ENCODE measurements at places on chromosomes 6 and 20.
A peak's percentile ranks its signal among the peaks of the same experiment; 100 is the strongest.

DNA sequence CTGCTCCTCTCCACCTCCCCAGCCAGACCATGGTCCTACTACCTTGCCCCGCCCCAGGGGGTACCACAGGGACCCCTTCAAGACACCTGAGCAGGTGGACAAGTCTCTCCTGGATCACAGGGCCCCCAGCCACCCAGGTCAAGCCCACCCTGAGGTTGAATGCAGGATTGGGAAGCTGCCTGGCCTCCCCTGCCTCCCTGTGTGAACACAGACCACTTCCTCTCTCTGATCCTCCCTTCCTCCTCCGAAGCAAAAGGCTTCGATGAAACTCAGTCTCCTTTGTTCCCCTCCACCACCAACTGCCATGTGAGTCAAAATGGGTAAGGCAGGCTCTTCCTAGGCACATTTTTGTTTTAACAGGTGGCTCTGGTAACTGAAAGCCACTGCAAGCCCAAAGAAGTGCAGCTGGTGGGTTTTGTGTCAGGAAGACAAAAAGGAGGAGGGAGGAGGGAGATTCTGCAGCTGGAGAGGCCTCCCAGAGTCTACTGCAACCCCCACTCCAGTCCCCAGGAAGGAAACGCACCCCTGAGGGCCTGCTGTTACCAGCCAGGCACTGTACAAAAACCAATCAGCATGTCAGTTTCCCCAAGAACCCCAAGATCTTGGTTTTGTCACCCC lies 5.4 kb downstream of the ADA start:
- DNase-seq: no peak

GRCh38 chr20:17863577-17864292 lies 104.9 kb downstream of the SNX5 start:
- DNase-seq: no peak

DNA sequence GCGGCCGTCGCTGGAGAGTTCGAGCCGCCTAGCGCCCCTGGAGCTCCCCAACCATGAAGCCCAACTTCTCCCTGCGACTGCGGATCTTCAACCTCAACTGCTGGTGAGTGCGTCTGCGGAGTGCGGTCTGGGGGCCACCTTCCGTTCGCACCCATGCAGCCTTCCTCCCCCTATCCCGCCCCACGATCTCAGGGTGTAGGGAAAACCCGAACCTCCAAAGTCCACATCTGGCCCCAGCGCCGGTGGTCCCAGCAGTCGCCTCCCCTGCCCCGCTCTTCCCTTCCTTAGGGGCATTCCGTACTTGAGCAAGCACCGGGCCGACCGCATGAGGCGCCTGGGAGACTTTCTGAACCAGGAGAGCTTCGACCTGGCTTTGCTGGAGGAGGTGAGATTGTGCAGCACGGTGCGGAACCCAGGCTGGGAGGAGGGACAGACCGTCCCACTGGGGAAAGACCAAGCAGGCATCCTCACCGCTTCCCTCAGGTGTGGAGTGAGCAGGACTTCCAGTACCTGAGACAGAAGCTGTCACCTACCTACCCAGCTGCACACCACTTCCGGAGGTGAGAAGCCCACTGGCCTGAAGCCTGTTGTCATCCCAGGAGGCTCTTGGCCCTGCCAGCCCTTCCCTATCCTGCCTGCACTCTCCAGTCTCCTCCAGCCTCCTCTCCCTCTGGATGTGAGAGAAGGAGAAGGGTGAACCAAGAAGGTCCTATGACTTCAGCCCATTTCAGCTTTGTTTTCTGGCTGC lies 719 bp downstream of the SMPD2 start:
- peak; percentile 31 for DNase-seq

GRCh38 chr20:9149796-9150195 lies 80.9 kb downstream of the PLCB4 start:
- DNase-seq: no peak

DNA sequence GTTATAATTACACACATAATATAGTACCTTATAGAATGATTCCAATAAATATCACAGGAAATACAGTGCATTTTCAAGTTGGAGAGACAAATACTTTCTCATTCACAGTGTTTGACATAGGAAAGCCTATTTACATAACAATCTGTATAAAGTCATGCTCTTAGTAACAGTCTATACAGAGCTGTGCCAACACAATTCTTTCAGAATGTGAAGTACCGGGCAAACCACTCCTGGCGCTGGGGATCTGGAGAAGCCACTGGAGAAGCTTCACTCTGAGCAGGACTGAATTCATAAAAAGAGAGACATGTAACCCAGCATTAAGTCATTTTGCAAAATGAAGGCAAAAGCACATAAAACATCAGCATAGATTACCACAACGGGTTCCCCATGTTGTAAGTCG lies 24.9 kb upstream of the MCM9 start:
- no peak for DNase-seq

GRCh38 chr6:35557239-35557638 lies 44.5 kb upstream of the TULP1 start:
- no peak for DNase-seq

DNA sequence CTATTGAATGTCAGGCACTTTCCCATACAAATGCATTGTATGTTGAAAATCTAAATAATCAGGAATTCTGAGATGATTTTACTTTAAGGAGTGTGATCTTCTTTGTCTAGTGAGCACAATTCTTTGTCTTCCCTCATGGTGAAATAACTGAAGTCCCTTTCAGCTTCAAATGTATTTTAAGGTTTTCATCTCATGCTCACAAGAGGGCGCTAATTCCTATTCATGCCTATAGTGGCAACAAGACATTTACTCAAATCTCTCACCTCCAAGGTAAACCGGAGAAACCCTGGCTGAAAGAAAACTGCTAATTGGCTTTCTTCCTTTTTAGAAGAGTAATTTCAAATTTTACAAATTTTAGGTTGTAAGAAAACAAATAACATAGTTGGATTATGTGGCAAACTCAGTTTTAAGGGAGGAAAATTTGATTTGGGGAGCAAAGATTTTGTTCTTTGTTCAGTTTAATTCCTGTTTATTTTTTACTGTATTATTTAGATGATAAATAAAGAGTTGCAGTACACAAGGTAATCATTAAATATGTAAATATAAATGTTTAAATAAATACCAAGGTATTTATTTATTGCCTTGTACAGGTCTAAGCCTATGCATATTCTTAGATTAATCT lies 69.1 kb downstream of the SLC35F1 start:
- peak; percentile 56 for DNase-seq

DNA sequence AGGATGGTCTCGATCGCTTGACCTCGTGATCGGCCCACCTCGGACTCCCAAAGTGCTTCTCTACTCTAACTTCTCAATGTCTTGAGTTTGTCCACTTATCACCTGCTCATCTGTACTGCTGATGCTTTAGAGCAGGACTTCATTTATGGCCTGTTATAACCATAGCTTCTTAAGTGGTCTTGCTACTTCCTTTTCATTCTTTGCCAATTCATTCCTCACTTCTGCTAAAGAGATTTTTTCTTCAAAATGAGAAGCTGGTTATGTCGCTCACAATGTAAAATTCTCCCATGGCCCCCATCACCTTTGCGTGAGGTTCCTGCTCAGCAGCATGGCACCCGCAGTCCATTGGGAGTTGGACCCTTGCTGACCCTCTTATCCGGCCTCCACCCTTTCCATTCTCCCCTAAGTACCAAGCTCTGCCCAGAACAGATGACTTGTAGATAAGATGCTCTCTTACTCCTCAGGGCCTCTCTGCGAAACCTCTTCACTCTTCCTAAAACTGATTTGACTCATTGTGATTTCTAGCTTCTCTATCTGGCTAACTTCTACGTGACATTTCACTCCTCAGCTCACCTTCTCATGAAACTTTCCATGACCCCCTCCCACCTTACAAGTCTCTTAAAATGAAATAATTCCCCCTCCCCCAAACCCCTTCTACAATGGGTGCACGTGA lies 13.9 kb upstream of the CD164 start:
- no peak for DNase-seq

- DNase-seq: no peak
These were observed 60.2 kb upstream of the ZNFX1 start for GRCh38 chr20:49338061-49338460.

GRCh38 chr6:32803416-32803815 lies 13.4 kb downstream of the HLA-DOB start:
- no peak for DNase-seq

- no peak for DNase-seq
These were observed 126.3 kb downstream of the COL12A1 start for GRCh38 chr6:75079589-75079988.

- no peak for DNase-seq
These were observed 1.9 kb downstream of the PLTP start for GRCh38 chr20:45909817-45910669.

- peak; percentile 84 for DNase-seq
These were observed 211.3 kb upstream of the RUNX2 start for GRCh38 chr6:45116714-45117410.

DNA sequence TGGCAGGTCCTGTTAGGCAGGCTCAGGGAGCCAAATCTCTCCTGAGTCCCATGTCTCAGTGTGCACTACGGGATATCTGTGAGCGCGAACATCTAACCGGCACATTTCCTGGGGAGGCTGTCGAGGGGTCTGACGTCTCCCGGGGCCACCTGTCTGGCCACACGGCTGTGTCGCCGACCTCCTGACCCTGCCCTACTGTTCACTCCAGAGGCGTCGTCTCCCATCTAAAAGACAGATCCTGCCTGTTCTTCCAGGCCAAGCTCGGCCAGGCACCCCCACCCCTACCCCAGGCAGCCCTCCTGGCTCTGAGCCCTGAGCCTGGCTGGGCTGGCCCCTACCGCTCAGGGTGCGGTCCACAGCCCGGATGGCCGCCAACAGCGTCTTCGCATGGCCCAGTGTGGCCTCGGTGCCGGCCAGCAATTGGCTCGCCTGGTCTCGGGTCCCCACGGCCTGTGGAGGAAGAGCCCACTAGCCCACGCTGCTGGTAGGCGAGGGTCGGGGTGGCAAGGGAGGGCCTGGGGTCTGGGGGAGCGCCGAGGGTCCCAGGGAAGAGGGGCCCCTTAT lies 16.6 kb downstream of the ADRM1 start:
- DNase-seq: no peak

- DNase-seq: no peak
These were observed 64.7 kb downstream of the SAMD3 start for GRCh38 chr6:130158056-130158455.

GRCh38 chr6:126048635-126049034 lies 62.3 kb downstream of the TRMT11 start:
- no peak for DNase-seq

GRCh38 chr20:41355192-41355591 lies 11.4 kb downstream of the EMILIN3 start:
- no peak for DNase-seq

DNA sequence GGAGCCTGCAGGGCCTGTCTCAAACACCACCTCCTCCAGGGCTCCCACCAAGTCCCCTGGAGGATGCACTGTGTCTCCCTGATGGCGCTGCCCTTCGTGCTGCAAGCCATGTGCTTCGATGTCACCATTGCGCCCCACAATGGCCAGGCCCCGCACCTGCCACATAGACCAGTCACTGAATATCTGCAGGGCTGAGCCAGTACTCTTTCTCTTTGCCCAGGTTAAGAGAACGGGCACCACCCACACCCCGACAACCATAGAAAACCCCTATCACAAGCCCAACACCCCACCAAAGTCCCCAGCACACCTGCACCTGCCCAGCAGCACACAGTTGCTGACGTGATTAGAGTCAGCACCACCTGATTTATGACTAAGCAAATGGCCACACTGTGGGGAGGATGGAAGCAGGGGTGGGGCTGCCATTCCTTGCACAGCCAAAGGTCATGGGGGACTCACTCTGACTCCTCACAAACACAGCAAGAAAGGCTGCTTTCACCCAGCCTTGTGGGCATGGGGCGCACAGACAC lies 104.3 kb downstream of the SLC23A2 start:
- peak; percentile 13 for DNase-seq

GRCh38 chr20:60117065-60117464 lies 158.8 kb downstream of the CDH26 start:
- peak; percentile 21 for DNase-seq

GRCh38 chr6:37169496-37170272 lies at the start of gene PIM1:
Gene PIM1 (plus strand): TSS chr6:37170152. CDS start chr6:37170576, 424 bp downstream.
- DNase-seq: peak; percentile 93

DNA sequence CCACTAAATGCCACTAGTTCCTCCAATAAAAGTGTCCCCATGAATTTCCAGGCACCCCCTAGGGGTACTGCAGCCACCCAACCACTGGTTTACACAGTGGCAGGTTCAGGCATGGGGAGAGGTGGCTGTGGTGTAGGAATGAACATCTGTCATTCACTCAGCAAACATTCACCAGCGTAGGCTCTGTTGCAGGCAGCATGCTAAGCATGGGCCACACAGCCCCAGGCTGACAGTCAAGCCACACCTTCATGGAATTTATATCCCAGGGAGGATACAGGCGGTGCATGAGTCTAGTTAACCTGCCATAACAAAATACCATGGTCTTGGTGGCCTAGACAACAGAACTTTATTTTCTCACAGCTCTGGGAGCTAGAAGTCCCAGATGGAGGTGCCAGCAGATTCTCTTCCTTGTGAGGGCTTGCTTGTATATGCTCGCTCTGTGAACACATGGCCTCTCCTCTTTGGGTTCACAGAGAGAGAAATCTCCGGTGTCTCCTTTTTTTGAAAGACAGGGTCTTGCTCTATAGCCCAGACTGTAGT lies 135.7 kb downstream of the EYA2 start:
- DNase-seq: no peak

DNA sequence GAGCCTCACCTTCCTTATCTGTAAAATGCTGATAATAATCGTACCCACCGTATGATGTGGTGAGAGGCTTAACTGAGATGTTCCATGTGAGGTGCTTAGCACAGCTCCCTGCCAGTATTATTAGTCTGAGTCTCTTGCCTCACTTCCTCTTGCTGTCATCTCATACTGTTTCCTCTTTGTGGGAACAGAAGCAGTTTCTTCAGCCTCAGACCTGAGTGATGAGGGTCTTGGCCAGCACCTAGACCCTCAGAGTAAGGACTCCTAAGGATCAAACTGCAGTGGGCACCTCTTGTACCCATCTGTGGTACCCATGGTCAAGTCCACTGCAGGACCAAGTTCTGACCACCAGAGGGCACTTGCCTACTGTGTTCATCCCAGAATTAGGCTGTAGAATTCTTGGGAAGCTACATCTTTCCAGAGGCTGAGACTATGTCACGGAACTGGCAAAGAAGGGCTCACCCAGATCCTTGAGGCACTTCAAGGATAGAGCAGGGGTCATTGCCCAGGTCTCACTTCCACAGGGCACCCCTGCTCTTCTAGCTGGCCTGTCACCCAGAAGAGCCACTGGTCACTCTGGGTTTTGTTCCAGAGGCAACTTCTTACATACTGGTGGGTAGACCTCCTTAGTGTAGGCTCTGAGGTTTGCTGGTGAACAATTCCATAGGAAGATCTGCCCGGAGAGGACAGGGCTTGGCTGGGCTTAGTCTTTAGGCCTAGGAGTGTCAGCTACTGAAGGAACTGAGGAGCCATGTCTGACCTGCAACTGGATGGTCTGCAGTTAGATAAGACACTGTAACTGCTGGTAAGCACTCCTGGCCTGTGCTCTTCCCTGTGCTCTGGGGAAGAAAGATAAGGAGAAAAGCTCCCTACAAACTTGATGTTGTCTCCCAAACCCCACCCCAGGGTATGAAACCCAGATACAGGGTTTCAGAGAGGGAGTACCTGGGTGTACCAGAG lies 20.6 kb upstream of the SGK2 start:
- peak; percentile 66 for DNase-seq

DNA sequence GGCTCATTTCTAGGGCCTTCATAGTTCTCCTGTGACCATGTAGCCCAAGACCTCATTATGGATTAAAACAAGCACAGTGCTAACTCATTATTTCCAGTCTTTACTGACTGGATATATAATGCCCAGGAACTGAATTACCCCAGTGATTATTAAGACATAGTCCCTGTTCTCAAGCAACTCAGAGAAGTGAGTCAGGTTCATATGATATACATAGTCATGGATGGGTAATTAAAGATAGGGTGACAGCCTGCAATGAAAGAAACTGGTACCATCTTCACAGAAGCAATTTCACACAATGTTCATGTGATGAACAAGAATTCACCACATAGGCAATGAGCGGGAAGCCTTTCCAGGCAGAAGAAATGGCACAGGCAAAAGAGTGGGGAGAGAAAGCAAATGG lies 3.5 kb downstream of the TRIM27 start:
- DNase-seq: no peak

All from fibroblast of mammary gland (primary cell).